ENCODE measurements at places on chromosomes 11 and 22.

GRCh38 chr11:1557904-1558774, 13.9 kb downstream of the DUSP8 start:
- DNase-seq = no peak

DNA sequence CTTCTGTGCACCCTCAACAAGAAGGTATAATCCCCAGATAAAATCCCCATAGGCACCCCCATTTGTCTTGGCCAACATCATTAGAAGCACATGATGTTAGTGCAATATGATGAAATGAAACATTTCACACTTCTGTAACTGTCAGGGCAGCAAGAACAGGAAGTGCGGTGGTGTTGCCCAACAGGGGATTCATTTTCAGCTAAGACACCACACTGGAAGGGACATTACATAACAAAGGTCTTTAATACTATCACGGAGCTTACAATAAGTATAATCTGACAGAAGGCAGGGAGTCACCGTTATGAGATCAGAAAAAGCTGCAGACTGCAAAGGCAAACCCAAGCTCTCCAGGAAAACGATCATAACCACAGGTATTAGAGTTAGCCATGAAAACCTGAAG, 2.0 kb downstream of the OR52W1 start:
- DNase-seq = peak; percentile 40

- no peak for DNase-seq
Observed at GRCh38 chr22:22040472-22040871, 57.9 kb upstream of the TOP3B start.

- no peak for DNase-seq
Observed at GRCh38 chr22:28441720-28442263, 237.8 kb downstream of the TTC28 start.

GRCh38 chr11:88348870-88349269, 11.3 kb upstream of the CTSC start:
- no peak for DNase-seq

DNA sequence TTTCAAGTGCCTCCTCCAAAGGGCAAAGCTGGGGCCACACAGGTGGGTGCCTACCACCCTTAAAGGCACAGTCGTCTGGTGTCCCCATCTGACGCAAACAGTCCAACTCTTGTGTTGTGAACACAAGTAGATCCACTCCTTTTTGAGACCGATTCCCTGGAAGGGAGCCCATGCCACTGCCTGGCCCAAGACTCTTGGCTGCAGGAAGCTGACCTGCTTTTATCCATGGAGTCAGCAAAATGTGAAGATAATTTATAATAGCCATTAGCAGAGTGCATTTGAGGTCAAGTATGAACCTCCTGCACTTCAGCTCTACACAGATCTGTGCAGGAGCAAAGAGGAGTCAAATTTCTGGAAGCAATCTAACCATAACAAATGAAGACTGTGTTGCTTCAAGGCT, 68.5 kb downstream of the ADM start:
- DNase-seq = no peak

GRCh38 chr11:67113231-67113721, 5.8 kb upstream of the KDM2A start:
- DNase-seq = no peak

- no peak for DNase-seq
Observed at GRCh38 chr11:1739576-1739975, 10.8 kb downstream of the IFITM10 start.

DNA sequence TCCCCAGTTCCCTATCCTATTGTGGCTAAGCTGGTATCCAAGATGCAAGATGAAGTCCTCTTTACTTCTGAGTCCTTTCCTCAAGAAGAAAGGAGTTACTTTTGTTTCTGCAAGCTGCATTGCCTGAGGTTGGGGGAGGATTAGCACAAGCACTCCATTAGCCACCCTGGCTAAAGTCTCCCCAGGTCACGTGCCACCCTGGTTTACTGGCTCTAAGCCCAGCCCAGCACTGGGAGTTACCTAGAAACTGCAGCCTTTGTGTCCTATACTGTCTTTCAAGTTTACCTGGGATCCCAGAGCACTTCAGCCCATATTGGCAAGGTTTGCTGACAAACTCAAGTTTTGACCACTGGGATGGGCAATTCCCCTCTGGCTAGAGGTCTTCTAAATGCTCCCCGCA, 78.4 kb upstream of the DBX1 start:
- DNase-seq = peak; percentile 13

DNA sequence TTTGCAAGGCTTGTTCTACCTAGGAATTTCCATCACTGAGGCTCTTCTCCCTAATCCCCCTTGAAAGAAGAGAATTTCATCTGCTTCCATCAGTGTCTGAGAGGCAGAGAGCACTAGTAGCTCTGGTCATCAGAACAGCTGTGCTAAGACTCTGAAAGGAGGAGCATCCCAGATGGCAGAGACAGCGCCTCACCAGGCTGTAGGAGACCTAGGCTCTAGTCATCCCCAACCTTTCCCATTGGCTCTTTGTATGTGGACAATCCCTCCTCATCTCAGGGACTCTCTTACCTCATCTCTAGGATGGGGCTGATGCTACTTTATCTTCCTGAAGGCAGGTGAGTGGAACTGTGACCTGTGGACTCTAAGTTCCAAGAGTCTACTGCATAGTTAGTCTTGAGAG, 8.8 kb upstream of the OR9I1 start:
- no peak for DNase-seq

GRCh38 chr22:38452373-38453065, 2.5 kb downstream of the KCNJ4 start:
- DNase-seq = no peak

- no peak for DNase-seq
Observed at GRCh38 chr11:74000307-74001133, 8.4 kb downstream of the UCP3 start.

All from hematopoietic multipotent progenitor cell treated with erythropoietin and hydrocortisone succinate and interleukin-3 and kit ligand, for 8 days (in vitro differentiated cells).